ENCODE measurements at places on chromosomes 13 and 19. TPM values are rescaled to one million over a fixed set of nuclear protein-coding genes. Genes with fewer than 3 reads are reported as not detected.

The RLN3 gene
- total RNA-seq = not detected

The GPR12 gene
- total RNA-seq = not detected

The KANK3 gene
- 14.4 TPM for total RNA-seq

The CPB2 gene
- 18.4 TPM for total RNA-seq

The FBXO17 gene
- total RNA-seq = 7.1 TPM

The ARHGEF18 gene
- total RNA-seq = 42.8 TPM

The ZNF208 gene
- 3.0 TPM for total RNA-seq

The LHB gene
- total RNA-seq = not detected

The BCAM gene
- total RNA-seq = 110 TPM

- no peak overlapping the region for H3K4me3 ChIP-seq
- peaks cover 100% of the 10 kb centered on the region for H3K36me3 ChIP-seq
- peak; percentile 87 for DNase-seq
- no peaks in the 10 kb centered on the region for H3K27me3 ChIP-seq
Observed at GRCh38 chr19:38718747-38719543, 25.3 kb downstream of the CAPN12 start.

DNA sequence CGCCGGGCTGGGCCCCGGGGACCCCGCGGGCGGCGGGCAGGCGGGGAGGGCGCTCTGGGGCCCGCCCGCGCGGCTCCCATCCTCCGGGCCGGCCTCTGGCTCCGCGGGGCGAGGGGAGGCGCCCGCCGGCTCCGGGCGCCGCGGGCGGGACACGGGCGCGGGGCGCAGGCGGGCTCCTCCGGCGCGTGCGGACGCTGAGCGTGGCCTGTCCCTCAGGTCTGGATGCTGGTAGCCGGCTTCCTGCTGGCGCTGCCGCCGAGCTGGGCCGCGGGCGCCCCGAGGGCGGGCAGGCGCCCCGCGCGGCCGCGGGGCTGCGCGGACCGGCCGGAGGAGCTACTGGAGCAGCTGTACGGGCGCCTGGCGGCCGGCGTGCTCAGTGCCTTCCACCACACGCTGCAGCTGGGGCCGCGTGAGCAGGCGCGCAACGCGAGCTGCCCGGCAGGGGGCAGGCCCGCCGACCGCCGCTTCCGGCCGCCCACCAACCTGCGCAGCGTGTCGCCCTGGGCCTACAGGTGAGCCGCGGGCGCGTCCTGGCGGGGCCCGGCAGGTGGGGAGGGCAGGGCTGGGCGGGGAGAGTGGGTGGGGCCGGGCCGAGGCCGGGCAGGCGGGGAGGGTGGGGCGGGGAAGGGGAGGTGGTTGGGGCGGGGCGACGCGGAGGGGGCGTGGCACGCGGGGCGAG is 420 bp downstream of the IL17D start:
- H3K27me3 ChIP-seq = peaks cover 6% of the 10 kb centered on the region
- H3K4me3 ChIP-seq = peak overlapping the region; percentile 36
- H3K27ac ChIP-seq = no peak overlapping the region
- DNase-seq = peak; percentile 90
- no peaks in the 10 kb centered on the region for H3K36me3 ChIP-seq

DNA sequence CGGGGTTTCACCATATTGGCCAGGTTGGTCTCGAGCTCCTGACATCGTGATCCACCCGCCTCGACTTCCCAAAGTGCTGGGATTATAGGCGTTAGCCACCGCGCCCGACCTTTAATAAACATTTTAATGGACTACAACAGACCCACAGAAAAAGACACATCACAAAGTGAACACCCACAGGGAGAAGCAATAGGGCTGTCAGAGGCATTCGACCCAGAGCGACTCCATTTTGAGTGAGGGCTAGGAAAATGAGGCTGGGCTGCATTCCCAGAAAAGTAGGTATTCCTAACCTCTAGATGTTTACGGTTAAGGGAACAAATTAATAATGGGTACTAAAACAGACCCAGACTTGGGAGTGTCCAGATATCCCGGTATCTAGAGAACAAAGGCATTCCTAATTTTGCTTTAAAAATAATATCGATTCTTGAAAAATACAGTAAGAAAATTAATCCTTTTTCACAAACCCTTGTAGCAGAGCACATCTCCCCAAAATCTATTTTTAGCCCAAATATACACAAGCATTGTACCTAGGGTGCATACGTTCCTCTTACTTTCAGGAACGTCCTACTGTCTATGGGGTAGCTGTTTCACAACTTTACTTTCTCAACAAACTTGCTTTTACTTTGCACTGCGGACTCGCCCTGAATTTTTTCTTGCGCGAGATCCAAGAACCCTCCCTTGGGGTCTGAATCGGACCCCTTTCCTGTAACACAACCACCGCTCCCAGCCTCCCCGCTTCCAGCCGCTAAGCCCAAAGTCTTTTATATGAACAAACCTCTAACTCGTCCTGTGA is 811 bp upstream of the ZNF8 start:
- DNase-seq = peak; percentile 9
- H3K36me3 ChIP-seq = no peaks in the 10 kb centered on the region
- no peaks in the 10 kb centered on the region for H3K27me3 ChIP-seq
- H3K4me3 ChIP-seq = peak overlapping the region; percentile 79
- H3K27ac ChIP-seq = peak overlapping the region; percentile 88
- H3K4me1 ChIP-seq = peaks cover 21% of the 10 kb centered on the region

DNA sequence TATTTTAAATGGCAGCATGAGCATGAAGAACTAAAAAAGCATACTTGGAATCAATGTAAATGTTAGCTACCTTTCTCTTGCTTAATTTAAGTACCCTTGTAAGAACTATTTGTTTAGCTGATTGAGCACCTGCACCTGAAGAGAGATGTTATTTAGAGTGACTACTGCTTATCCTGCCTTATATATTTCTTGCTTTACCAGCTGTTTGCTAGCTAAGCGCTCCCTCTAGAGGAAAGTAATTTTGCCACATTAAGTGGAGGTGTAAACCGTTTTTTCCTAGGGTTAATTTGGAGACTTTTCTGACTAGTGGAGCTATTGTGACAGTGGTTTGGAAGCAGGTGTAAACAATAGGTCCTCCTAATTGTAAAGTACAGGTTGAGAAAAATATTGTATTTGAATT is 19.4 kb upstream of the PSG2 start:
- no peak overlapping the region for H3K4me3 ChIP-seq
- H3K27ac ChIP-seq = no peak overlapping the region
- H3K27me3 ChIP-seq = no peaks in the 10 kb centered on the region
- H3K4me1 ChIP-seq = no peaks in the 10 kb centered on the region

GRCh38 chr13:95184317-95184716 is 116.9 kb downstream of the ABCC4 start:
- H3K4me3 ChIP-seq = no peak overlapping the region

- peak overlapping the region; percentile 59 for H3K4me3 ChIP-seq
- H3K4me1 ChIP-seq = peaks cover 20% of the 10 kb centered on the region
- DNase-seq = no peak
- H3K27ac ChIP-seq = peak overlapping the region; percentile 79
- no peaks in the 10 kb centered on the region for H3K36me3 ChIP-seq
- H3K27me3 ChIP-seq = peaks cover 24% of the 10 kb centered on the region
Observed at GRCh38 chr19:342801-343421, 1.7 kb downstream of the MIER2 start.

DNA sequence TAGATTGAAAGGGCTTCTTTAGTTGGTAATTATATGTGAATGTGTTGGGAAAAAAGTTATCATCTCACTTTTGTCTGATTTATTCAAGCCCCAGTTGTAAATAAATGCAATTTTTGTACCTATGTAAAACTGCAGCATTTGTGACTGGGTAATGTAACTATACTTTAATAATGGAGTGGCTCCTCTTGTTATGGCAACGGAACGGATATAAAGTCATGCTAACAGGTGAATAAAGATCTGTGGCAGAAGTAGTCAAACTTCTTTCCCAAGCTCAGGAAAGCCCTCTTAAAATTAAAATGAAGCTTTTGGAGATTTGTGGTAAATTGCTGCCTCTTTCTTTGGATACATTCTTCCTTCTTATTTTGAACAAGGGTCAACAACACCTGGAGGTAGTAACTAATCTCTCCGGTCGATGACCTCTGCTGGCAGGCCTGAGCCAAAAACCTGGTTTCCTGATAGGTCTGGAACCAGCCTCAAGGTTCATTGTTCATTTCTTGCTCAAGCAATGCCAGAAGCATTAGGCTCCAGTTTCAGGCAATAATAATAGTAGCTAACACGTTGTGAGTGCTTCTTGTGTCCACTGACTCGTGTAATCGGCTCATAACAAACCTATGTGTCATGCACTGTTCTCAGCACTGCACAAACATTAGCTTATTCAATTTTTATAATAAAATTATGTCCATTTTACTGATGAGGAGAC is 313.4 kb upstream of the DACH1 start:
- no peaks in the 10 kb centered on the region for H3K36me3 ChIP-seq
- H3K27ac ChIP-seq = no peak overlapping the region
- DNase-seq = no peak

DNA sequence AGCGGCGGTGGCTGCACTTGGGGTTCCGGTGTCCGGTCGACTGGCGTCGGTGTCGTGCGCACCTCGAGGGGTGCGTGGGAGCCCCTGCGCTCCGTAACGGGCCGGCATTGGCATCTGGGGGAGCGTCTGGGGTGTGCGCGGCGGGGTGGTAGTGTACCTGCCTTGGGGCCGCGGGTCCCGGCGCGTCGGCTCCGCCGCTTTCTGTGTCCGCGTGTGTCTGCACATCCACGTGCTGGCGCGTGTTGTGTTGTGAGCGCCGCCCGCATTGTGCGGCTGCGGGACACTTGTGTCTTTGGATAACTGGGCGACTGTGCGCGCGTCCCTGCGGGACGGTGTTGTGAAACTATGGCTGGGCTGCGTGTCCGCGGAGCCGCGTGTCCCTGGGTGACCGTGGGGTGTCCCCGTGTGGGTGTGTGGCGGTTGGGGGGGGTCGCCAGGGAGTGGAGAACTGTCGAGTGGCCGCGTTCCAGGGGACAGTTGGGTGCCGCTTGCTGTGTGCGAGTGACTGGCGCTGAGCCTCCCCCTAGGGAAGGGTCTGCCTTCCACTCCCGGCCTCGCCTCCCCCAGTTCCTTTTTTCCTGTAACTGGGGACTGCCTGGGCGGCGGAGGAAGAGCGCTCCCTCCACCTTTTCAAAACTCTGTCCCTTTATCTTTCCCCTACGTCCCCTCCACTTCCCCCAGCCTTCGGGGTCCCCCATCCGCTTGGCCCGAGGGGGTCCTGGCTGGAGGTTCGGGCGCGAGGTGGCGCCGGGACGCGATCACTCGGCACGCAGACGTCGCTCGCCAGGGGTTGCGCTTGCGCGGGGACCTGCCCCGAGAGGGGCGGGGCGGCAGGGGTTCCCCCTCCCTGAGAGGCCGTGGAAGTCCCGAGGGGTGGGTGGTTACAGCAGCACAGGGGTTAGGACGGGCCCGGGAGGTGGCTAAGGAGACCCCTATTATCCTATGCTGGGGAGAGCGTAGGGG is 5.7 kb upstream of the NFIC start:
- peaks cover 21% of the 10 kb centered on the region for H3K4me1 ChIP-seq
- peaks cover 12% of the 10 kb centered on the region for H3K27me3 ChIP-seq
- DNase-seq = peak; percentile 93
- H3K36me3 ChIP-seq = no peaks in the 10 kb centered on the region

- DNase-seq = no peak
- H3K36me3 ChIP-seq = no peaks in the 10 kb centered on the region
- peak overlapping the region; percentile 92 for H3K27ac ChIP-seq
- H3K27me3 ChIP-seq = no peaks in the 10 kb centered on the region
Observed at GRCh38 chr13:40664350-40665125, 1.9 kb downstream of the FOXO1 start.

GRCh38 chr13:97359181-97360057 is 74.5 kb upstream of the RAP2A start:
- no peaks in the 10 kb centered on the region for H3K27me3 ChIP-seq
- DNase-seq = no peak
- peaks cover 26% of the 10 kb centered on the region for H3K36me3 ChIP-seq
- H3K27ac ChIP-seq = no peak overlapping the region

DNA sequence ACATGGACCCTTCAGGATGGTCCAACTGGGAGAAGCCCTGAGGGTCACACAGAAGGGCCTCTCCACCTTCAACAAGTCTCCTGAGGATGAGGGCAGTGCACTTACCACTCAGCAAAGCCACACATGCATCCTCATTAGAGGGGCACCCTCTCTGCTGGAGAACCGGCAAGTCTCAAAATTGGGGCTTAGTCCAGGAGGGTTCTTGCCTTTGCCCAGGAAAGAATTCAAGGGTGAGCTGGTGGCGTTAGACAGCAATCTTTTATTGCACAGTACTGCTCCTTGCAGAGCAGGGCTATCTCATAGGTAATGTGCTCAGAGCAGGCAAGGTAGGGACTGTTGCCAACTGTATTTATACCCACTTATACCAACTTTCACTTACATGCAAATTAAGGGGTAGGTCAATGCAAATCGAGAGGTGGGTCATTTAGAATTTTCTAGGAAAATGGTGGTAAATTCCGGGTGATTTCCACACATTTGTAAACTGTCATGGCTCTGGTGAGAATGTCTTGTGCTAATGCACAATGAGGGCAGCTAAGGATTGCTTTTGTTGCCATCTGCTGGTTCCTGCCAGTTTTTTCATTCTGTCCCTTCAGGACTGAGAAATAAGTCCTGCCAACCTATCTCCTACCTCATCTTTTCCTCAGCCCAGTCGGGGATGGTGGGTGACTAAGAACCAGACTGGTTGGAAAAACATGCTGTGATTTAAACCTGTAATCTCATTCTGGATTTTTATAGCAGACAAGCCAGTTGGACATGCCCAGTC is 27.8 kb upstream of the IGSF23 start:
- no peaks in the 10 kb centered on the region for H3K36me3 ChIP-seq
- no peaks in the 10 kb centered on the region for H3K27me3 ChIP-seq
- peaks cover 3% of the 10 kb centered on the region for H3K4me1 ChIP-seq
- H3K27ac ChIP-seq = no peak overlapping the region

DNA sequence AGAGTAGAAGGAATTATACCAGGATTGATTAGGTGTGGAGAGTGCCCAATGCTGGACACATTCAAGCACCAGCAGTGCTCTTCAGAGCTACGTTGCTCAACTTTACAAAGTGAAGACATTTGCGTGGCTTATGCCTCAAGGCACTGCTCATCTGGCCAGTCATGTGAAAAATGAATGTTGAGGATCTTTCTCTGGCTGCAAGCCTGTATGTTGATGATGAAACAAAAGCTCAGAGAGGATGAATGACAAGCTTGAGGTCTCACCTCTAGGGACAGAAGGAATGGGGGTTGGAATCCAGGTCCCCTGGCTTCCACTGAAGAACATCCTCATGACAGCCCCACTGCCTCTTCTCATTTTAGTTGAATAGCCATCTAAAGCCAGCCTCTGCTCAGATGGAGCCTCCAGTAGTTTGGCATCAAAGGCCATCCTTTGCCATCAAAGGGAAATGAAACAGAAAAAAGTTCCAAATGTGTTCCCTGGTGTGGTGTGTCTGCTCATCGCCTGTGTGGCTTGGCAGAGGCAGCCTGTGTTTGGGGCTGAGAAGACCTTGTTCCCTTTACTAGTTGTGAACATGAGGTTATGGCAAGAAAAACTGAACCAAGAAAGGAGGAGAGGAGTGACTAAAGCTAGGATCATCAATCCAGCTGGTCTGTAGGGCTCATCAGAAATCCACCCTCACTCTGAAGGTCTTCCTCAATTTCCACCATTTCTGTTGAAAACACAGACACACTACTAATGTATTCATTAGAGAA is 114.0 kb upstream of the KL start:
- H3K36me3 ChIP-seq = no peaks in the 10 kb centered on the region
- no peaks in the 10 kb centered on the region for H3K27me3 ChIP-seq
- no peak overlapping the region for H3K27ac ChIP-seq
- no peak for DNase-seq
- peaks cover 5% of the 10 kb centered on the region for H3K4me1 ChIP-seq

Measured in left lung (tissue), 14 donors.